GM12864 (cell line): ENCODE measurements at places on chromosomes 4 and X.
A peak's percentile ranks its signal among the peaks of the same experiment; 100 is the strongest.

DNA sequence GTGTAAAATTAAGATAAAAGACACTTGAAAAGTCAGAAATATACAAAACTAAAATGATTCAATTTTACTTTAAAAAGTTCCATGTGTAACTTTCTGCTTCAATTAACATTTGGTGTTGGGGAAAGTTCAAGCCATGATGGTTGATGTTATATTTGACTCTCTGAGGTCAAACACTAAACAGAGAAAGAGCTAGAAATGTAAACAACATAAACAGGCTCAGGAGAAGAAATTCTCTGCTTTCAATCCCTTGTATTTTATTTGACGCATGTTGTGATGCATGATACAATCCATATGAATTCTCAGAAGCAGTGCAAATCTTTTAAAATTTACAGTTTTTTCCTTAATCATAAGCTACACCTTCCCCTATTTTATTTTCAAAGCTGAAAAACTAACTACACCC, 822.4 kb downstream of the PCDH18 start:
- no peak for DNase-seq

GRCh38 chr4:38687571-38688011, 23.6 kb downstream of the KLF3 start:
- no peak for DNase-seq

GRCh38 chrX:120750381-120750780, 120.5 kb upstream of the C1GALT1C1 start:
- DNase-seq = no peak

GRCh38 chrX:112645774-112646173, 34.0 kb downstream of the LHFPL1 start:
- no peak for DNase-seq

- DNase-seq = no peak
Measured at GRCh38 chr4:6257247-6258025, 12.2 kb upstream of the WFS1 start.

DNA sequence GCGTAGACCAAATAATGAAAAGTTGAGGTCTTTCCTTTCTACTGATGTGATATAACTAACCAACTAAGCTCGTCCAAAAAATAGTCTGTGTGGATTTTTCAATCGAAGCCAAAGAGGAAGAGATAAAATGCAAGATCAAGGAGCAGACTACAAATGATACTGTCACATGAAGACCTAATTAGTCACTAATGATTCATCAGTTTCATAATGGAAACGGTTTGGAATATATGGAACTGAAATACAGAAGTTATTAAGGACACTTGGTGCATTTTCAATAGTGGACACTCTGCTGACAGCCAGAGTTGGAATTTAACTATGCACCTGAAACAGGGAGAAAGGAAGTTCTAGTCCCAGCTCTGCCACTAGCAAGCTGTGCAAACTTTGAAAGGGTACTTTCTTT, 119.8 kb downstream of the GUCY2F start:
- DNase-seq = no peak

DNA sequence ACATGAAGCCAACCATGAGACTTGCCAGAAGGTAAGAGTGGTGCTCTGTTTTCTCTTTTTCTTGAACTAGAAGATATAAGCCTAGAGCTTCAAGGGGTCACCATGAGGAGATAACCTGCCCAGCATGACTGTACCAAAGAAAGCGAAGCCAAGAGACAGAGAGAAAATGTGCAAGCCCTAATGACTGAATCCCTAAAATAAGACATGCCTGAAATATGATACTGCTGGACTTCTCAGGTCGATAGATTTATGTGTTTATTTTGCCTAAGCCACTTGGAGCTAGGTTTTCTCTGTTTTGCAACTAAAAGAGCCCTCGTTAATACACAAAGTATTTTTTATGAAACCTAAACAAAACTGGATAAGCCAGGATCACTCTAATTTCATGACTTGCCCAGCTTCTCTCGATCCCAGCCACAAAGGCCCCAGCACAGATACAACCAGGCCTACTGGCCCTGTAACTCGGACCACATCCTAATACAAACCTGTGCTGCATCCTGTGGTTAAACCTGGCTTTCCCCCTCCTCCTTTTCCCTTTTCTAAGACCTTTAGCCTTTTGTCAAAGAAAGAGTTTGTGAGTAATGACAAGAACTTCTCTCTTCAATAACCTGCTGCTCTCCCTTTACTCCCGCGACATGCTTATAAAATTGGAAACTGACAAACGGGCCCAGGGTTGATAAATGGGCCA, 185.8 kb downstream of the APBB2 start:
- DNase-seq = no peak

- no peak for DNase-seq
Measured at GRCh38 chr4:9927341-9928007, 93.8 kb downstream of the SLC2A9 start.

DNA sequence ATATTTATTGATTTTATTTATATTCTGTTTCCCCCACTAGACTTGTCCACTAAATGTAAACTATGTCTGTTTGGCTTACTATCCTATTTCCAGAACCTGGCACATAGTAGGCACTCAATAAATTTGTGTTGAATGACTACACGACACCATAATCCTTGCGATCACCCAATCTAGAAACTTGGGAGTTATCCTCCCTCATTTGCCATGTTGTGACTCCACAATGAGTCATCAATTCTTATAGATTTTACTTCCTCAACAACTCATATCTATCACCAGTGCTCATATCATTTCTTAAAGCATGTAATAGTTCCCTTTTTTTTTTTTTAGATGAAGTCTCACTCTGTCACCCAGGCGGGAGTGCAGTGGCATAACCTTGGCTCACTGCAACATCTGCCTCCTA, 39.9 kb upstream of the VAMP7 start:
- no peak for DNase-seq

DNA sequence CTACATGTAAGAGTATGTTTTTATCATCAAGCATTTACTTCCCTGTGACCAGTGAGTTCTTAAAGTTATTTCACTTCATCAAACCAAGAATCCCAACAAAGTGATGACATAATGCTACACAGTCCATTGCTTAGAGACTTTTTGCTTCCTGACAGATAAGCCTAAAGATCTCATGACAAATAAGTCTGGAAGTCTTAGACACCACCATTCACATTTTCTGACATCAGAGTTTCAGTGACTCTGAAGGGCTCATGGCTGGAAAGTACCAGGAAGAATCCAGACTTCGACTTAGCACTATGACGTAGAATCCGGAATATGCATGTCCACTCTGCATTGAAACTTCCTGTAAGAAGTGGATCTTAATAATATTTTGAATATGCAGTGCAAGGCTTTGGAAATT, 53.7 kb downstream of the CLDN22 start:
- no peak for DNase-seq

- no peak for DNase-seq
Measured at GRCh38 chrX:46665232-46666152, 91.9 kb downstream of the CHST7 start.

DNA sequence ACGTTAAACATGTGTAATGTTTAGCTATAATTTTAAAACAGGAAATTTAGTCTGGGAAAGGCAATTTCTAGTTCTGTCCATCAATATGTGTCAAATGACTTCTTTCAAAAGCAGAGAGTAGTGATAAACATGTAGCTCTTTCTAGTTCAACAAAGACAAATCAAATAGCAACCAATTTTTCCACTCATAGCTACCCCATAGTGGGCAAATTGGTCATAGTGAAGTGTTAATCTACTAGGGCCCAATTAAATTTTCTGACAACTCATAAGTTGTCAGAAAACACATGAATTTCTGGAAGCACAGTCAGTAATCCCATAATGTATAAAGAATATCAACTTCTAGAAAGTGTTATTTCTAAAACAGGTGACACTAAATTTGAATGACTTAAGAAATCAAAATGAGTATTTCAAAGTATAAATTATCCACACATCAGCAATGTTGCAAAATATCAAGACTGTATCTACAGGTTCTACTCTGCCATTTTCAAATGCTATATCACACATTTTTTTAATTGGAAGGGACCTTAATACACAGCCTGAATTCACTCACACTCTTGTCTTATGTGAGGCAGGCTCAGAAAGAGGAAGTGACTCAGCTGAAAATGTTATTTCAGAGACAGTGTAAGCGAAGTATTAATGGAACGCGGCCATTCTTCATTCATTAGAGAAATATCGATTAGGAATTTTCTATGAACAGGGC, 7.7 kb downstream of the OCIAD2 start:
- DNase-seq = no peak

- no peak for DNase-seq
Measured at GRCh38 chrX:48461830-48462229, 8.2 kb downstream of the SLC38A5 start.

DNA sequence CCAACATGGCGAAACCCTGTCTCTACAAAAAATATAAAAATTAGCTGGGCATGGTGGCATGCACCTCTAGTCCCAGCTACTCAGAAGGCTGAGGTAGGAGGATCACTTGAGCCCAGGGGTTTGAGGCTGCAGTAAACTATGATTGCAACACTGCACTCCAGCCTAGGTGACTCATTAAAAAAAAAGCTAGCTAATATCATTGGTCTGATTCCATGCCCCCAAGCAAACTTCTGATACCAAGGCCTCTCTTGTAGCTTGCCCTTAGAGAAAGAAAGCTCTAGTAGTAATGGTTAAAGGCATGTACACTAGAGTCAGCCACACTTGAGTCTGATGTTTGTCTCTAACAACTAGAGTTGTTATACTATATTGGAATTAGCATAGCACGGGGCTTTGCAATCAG, 32.6 kb upstream of the PHF8 start:
- DNase-seq = no peak

- DNase-seq = no peak
Measured at GRCh38 chrX:103640401-103641155, 11.8 kb downstream of the TCEAL1 start.

GRCh38 chr4:77156533-77156911, 485 bp upstream of the CCNG2 start:
- peak; percentile 99 for DNase-seq

- DNase-seq = no peak
Measured at GRCh38 chrX:33188881-33189280, 22.5 kb downstream of the DMD start.

- no peak for DNase-seq
Measured at GRCh38 chr4:145483514-145483913, 1.9 kb downstream of the SMAD1 start.

GRCh38 chrX:12210196-12210815, 72.0 kb downstream of the FRMPD4 start:
- no peak for DNase-seq

DNA sequence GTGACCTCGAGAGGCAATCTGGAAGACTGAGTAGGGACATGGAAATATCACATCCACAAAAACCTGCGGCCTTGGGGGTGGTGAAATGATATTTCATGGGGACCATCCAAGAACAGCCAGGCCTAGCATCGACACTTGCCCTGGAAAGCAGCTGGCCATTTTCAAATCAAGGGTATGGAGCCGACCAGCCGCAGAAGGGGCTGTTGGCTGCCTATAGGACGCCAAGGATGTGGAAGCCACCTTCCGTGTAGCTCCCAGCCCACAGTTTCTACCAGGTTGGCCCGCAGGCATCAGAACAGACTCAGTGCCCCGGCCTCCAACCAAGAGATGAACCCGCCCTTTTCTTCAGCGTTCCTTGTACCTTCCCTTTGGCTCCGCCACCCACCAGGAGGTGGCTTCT, 5.4 kb upstream of the LOC101059915 start:
- no peak for DNase-seq

DNA sequence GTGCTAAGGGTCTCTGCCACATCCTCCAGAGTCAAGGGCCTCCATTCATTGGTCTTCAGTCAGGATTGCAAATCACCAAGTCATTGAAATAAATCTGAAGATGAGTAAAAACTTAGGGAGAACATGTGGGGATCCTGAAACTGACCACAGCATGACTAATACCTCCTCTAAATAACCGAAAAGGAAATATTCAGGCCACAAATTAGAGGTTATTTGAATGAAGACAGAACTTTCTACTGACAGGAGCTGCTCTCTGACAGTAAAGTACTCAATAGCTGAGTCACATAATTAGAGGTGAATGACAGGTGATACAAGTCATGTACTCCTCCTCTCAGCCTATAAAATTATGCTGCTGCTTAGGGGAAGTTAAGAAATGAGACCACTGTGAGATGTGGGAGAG, 240.2 kb upstream of the F9 start:
- no peak for DNase-seq

DNA sequence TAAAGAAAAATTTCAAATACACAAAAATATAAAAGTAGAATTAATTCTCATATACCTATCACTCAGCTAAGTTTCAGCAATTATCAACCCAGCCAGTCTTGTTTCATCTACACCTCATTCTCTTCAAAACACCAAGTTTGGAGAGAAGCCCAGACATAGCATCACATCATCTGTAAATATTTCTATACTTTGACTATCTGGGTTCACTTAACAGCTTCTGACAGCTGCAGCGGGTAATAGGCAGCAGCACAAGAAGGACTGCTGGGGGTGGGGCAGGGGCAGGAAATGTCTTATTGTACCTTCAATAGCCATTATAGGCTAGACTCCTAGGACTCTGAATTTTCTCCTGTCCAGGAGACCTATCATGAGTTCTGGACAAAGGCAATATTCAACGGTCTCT, 54.1 kb downstream of the PHF8 start:
- DNase-seq = no peak

GRCh38 chr4:20520901-20521300, 179.4 kb upstream of the PACRGL start:
- no peak for DNase-seq

GRCh38 chrX:42567268-42567667, 210.7 kb downstream of the PPP1R2C start:
- no peak for DNase-seq

- no peak for DNase-seq
Measured at GRCh38 chr4:72375073-72375736, 193.8 kb downstream of the ADAMTS3 start.

DNA sequence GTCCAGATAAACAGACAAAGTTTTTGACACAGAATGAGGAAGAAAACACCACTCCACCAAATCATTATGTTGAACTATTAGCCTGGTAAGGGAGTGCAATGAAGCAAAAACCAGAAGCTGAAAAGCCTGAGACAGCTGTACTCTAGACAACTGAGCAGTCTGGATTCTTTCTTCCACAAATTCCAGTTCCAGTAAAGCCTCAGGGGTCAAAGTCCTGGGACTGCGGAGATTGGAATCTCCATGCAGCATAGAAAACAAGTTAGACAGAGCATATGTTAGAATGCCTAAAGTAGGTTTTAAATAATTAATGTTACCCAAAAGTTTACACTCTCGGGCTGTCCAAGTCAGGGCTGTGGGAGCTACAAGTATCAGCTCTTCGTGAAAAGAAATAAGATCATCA, 263.2 kb downstream of the TECRL start:
- DNase-seq = no peak

GRCh38 chrX:41616935-41617334, 71.8 kb upstream of the GPR34 start:
- no peak for DNase-seq

- DNase-seq = peak; percentile 21
Measured at GRCh38 chr4:53490965-53491622, 100.2 kb downstream of the LNX1 start.

- no peak for DNase-seq
Measured at GRCh38 chr4:158341896-158342295, 131.6 kb downstream of the TMEM144 start.
